K562 (cell line): ENCODE measurements at places on chromosomes 12 and 14. TPM values are rescaled to one million over a fixed set of nuclear protein-coding genes. Genes with fewer than 3 reads are reported as not detected.

The DEGS2 gene
- 2.7 TPM in 2 replicates for total RNA-seq

The PLEKHD1 gene
- total RNA-seq, result not detected in 2 replicates

The RASSF9 gene
- total RNA-seq, result not detected in 2 replicates

The NKX2-1 gene
- 0.11 TPM in 1 of 2 replicates, not detected in the other for total RNA-seq

The PRB3 gene
- total RNA-seq, result not detected in 2 replicates

The LRRC43 gene
- not detected in 2 replicates for total RNA-seq

The SLC5A8 gene
- not detected in 2 replicates for total RNA-seq

The GZMB gene
- 0.95 and 1.2 TPM in 2 replicates for total RNA-seq

The CLEC4C gene
- not detected in 2 replicates for total RNA-seq

The OR6S1 gene
- total RNA-seq, result not detected in 2 replicates

The ZNF891 gene
- 1.2 and 1.3 TPM in 2 replicates for total RNA-seq

The AKAP3 gene
- 0.44 and 0.85 TPM in 2 replicates for total RNA-seq

The GALNT9 gene
- total RNA-seq, result not detected in 2 replicates

The CMKLR1 gene
- 0.20 and 0.29 TPM in 2 replicates for total RNA-seq

The ANHX gene
- not detected in 2 replicates for total RNA-seq

The PLEKHH1 gene
- total RNA-seq, result 4.3 and 5.7 TPM in 2 replicates

The STRAP gene
- 116 and 119 TPM in 2 replicates for total RNA-seq

The WSCD2 gene
- 4.0 and 5.0 TPM in 2 replicates for total RNA-seq

The CEBPE gene
- 0.13 and 0.16 TPM in 2 replicates for total RNA-seq

The PLCZ1 gene
- not detected in 2 replicates for total RNA-seq

The SERPINA10 gene
- total RNA-seq, result not detected in 2 replicates

The LPAR5 gene
- total RNA-seq, result 9.2 and 11.7 TPM in 2 replicates

The RPS6KA5 gene
- total RNA-seq, result 6.4 and 7.7 TPM in 2 replicates

The IL22 gene
- not detected in 2 replicates for total RNA-seq
